ENCODE measurements at places on chromosomes 5 and 9. TPM values are rescaled to one million over a fixed set of nuclear protein-coding genes. Genes with fewer than 3 reads are reported as not detected.

NCS1 gene
- total RNA-seq: 6.1 TPM

DNA sequence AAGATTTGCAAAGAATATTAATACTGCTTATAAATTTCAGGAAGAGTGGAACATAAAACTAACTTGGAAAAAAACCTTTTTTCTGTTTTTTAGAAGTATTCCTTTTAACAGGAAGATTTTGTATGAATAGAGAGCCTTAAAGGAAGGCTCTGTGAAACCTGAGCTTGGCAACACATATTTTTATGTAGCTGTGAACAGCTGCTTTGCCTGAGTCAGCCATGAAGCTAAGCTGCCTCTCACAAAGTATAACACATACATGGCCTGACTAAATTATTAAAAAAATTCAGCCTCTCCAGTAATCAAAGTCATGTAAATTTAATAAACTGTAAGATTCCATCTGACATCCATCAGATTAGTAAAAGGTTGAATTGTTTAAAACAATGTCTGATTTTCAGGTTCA is 547.5 kb downstream of the ELAVL2 start:
- no peak for DNase-seq

PCDHGB3 gene
- 6.3 TPM for total RNA-seq

DNA sequence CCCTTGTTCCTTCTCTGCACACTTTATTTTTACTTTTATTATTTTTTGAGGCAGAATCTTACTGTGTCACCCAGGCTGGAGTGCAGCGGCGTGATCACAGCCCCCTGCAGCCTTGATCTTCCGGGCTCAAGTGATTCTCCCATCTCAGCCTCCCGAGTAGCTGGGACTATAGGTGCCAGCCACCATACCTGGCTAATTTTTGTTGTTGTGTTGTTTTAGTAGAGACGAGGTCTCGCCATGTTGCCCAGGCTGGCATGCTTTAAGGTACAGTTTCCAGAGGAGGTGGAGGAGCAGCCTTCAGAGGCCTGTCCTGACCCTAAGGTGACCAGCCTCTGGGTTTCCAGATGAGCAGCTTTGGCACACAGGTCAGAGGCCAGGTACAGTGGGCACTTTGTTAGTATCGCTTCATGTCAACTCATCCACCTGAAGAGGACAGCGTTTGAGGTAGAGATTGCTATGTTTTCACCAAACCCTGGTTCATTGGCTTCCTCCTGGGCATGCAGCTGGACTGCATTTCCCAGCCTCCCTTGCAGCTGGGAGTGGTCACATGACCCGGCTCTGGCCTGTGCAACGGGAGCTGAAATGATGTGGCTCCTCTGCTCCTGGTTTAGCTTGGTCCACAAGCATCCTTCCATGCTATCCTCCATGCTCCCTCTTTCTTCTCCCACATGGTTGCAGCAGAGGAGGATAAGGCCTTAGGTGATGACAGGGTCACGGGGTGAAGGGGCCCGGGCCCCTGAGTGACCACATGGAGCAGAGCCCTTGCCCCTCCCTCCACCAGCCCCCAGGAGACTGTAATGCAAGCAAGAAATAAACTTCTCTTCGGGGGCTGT is 139.3 kb upstream of the IER5L start:
- DNase-seq: no peak

- no peak for DNase-seq
Measured at GRCh38 chr5:148403344-148403743, 19.6 kb downstream of the FBXO38 start.

DNA sequence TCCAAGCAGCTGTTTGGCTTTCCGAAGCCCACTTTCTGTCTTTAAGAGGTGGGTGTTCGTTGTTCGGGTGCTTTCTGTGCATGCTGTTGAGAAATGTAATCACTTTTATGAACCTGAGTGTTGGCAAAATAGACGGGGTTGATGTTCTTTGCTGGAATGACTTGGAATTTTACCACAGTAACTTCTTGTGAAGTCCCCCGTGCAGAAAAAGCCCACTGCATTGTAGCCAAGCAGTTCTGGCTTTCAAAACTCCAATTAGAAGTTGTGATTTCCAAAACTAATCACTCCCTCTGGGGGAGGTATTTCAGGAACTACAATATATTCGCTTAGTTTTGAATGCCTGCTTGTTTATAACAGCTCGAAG is 111.1 kb downstream of the PAM start:
- no peak for DNase-seq

ACTBL2 gene
- not detected for total RNA-seq

OLFML2A gene
- total RNA-seq: 41.1 TPM

- no peak for DNase-seq
Measured at GRCh38 chr9:91150273-91150997, 211.3 kb downstream of the AUH start.

GRCh38 chr9:109880276-109881169 is 100.5 kb downstream of the PALM2AKAP2 start:
- DNase-seq: no peak

- DNase-seq: no peak
Measured at GRCh38 chr5:61028382-61028781, 83.4 kb downstream of the NDUFAF2 start.

GRCh38 chr9:77000330-77000729 is 19.1 kb upstream of the FOXB2 start:
- DNase-seq: no peak

GRCh38 chr5:170223360-170223759 is 9.4 kb upstream of the C5orf58 start:
- DNase-seq: no peak

DNA sequence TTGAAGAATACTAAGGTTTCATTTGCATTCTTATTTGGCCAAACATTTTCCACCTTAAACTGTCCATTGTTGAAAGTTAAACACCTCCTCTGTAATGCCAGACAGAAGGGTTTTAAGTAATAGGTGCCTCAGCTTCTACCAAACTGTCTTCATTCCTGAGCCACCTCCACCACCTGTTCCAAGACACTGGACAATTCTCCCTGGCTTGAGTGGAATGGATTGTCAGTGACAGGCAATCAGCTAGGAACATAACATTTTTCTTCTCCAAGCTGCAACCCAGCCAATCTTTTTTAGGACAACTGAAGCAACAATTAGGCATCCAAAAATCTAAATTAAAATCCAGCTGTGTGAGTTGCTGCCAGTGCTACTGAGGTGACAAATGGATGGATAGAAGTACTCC is 73.9 kb upstream of the ICE1 start:
- no peak for DNase-seq

PAEP gene
- not detected for total RNA-seq

DNA sequence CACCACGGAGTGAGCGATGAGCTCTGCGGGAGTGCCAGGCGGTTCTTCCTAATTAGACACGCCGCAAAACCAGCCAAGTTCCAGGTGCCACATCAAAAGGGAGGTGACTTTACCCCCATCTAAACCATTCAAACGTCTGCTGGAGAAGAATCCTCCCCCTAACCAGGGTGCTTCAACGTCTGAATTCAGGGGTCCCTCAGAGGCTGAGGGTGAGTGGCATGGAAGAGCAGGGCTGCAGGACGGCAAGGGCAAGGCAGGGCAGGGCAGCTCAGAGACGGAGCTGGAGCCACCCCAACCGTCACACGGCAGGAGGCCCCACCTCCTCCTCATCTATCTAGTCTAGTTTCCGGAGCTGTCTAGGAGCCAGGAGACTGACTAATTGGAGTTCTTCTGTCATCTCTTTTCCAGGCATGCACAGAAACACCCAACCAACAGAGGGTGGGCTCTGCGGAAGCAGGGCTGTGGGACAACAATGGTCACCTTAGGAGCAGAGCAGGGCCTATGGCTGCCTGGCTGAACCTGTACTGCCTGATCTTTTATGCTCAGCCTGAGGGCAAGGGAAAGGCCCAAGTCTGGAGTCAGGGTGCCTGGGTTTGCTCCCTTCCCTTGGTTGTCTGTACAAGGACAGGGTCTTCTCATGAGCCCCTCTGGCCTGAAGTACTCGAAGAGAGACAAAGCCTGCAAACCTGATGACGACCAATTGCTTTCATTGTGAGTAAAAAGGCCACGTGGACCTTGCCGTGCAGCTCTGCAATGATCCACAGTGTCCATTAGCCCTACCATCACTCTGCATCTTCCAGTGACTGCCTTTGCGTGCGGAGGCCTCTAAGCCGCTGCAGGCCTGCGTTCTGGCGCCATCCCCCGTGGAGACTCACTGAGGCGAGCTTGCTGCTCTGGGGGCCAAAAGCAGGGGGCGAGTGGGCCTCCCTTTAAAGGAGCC is 81.0 kb upstream of the SLC25A51 start:
- DNase-seq: peak; percentile 40

PCDHGA9 gene
- total RNA-seq: 3.9 TPM

SHISAL2B gene
- total RNA-seq: not detected

DNA sequence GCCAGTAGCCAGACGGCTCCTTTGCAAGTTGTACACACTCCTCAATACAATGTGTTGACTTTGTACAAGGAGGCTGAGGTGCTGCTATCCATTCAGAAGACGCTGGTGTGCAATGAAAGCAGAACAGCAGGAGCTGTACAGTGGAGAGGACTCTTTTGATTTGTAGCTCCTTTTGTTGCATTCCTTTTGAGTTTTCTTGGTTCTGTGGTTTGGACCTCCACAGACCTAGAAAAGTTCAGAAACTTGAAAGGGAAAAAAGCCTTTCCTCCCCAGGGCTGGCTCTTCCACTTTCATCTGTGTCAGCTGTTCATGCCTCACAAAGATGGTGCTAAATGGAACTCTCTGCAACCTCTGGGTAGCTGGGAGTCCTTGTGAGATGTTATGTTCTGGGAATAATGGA is 117.4 kb downstream of the MAT2B start:
- DNase-seq: no peak

DNA sequence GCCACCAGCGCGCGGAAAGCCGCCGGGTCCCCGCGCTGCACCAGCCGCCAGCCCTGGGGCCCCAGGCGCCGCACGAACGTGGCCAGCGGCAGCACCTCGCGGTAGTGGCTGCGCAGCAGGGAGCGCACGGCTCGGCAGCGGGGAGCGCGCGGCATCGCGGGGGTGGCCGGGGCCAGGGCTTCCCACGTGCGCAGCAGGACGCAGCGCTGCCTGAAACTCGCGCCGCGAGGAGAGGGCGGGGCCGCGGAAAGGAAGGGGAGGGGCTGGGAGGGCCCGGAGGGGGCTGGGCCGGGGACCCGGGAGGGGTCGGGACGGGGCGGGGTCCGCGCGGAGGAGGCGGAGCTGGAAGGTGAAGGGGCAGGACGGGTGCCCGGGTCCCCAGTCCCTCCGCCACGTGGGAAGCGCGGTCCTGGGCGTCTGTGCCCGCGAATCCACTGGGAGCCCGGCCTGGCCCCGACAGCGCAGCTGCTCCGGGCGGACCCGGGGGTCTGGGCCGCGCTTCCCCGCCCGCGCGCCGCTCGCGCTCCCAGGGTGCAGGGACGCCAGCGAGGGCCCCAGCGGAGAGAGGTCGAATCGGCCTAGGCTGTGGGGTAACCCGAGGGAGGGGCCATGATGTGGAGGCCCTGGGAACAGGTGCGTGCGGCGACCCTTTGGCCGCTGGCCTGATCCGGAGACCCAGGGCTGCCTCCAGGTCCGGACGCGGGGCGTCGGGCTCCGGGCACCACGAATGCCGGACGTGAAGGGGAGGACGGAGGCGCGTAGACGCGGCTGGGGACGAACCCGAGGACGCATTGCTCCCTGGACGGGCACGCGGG is at the start of gene TERT:
TERT (minus strand) TSS at position 234 of the 815 bp plus-strand sequence; CDS start at position 155, 79 bp downstream.
- no peak for DNase-seq

- no peak for DNase-seq
Measured at GRCh38 chr9:117160254-117160653, 254.6 kb downstream of the ASTN2 start.

GRCh38 chr5:178353461-178353860 is 120.9 kb upstream of the PHYKPL start:
- no peak for DNase-seq

PPP3R2 gene
- not detected for total RNA-seq

- no peak for DNase-seq
Measured at GRCh38 chr9:10331157-10331556, 281.6 kb downstream of the PTPRD start.

ADAMTS6 gene
- 1.5 TPM for total RNA-seq

CCDC107 gene
- 44.3 TPM for total RNA-seq

DNA sequence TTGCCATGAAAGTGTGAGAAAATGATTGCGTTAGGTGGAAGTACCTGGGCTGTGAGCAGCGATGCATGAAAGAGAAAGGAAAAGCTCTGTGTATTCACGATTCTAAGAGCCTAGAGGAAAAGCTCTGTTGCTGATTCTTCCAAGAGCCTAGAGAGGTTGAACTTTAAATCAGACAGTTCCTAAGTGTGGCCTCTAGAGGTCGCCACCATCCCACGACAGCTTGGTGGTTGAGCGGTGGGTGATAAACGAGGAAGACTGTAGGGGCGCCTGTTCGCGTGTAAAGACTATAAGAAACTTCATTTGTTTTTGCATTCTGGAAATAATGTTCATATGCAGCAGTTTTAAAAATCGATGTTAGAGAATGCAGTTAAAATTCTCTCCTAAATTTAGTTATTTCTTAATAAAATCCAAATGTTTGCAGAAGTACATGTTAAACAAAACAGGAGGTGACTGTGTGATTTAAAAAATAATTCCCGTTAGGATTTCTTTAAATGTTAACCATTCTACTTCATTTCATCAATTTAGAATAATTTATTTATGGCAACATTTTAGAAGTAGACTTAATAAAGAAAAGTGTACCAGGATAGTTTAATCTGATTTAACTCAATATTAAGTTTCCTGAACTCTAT is 107.7 kb downstream of the TENT4A start:
- no peak for DNase-seq

GRCh38 chr5:173917788-173918786 is 29.9 kb downstream of the CPEB4 start:
- no peak for DNase-seq

DNA sequence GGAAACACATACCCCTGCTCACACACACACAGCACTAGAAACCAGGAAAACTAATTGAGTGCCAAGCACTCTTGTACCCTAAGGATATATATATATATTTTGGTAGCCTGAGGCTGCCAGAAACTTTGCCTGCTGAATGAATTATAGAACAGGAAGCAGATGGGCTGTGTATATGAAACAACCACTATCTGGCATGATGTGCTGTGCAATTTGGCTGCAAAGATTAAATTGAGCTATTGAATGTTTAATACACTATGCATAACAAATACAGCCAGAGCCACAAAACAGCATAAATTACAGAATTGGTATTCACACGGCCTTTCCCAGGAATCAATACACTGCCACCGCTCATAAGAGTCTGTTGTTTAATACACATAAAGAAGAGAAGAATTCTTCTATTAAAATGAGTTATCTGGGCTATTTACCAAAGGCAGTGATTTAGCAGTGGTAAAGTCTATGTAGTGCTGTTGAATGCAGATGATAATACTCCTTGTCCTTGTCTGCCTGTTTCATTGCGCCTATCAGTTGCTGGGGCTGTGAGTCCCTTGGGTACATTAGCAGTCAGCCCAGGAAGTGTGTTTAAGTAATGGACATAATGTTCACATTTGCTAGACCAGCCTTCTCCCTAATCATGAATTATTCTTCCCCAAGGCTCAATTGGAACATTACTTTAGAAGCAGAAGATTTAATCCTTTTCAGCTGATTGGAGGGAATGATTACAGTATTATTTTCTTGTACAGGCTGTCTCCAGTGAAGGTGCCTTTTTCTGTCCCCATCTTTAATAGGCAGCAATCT is 294.3 kb downstream of the TLE1 start:
- DNase-seq: no peak

PRELID2 gene
- total RNA-seq: 12.2 TPM

- DNase-seq: no peak
Measured at GRCh38 chr9:114721491-114722079, 39.6 kb upstream of the TEX48 start.
